ENCODE measurements at places on chromosomes 3 and 15. TPM values are rescaled to one million over a fixed set of nuclear protein-coding genes. Genes with fewer than 3 reads are reported as not detected.

DNA sequence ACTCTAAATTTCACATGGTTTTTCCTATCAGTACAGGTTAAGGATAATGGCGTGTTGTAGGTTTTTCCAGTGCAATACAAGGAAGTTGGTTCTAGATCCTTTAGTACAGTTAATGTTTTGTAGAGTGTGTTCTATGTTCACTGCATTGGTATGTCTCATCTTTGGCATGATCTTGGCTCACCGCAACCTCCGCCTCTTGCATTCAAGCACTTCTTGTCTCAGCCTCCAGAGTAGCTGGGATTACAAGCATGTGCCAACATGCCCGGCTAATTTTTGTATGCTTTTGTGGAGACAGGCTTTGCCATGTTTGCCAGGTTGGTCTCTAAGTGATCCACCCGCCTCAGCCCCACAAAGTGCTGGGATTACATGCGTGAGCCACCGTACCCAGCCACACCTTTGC lies 30.4 kb downstream of the SNRPN start:
- no peak for DNase-seq

DNA sequence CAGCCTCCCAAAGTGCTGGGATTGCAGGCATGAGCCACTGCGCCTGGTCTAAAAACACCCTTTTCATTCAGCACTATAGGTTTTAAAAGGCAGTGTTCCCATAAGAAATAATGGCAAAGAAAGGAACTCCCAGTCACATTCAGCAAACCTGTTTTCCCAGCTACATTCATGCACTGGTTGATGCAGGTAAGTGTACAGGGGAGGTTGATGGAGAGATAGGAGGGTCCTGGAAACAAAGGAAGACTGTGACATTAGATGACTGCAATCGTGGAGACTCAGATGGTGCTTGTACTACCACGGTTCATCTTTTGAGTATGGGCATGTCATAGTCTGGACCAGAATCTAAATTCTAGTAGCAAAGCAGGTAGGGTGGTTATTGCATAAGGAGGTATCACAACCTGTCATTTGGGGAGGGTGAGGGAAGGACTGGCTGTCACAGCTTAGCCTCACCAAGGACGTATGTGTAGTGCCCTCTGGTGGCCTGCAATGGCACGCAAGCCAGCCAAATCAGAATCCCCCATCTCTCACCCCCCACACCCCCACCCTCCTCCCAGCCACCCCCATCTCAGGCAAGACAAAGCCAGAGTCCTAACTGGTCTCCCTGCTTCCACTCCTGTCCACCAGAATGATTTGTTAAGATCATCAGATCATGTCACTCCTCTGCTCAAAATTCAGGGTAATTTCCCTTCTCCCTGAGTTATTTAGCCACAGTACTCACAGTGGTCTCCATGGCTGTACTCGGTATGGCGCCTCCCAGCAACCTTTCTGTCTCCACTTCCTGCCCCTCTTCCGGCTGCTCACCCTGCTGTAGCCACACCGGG lies 28.8 kb upstream of the UBL7 start:
- peak; percentile 50 for DNase-seq

- no peak for DNase-seq
These were observed 371.3 kb downstream of the CADM2 start for GRCh38 chr3:85330071-85330470.

- no peak for DNase-seq
These were observed 27.3 kb upstream of the PARL start for GRCh38 chr3:183911763-183912506.

- no peak for DNase-seq
These were observed 4.8 kb upstream of the ARPIN start for GRCh38 chr15:89917442-89918101.

- DNase-seq = no peak
These were observed 303.5 kb upstream of the TPM1 start for GRCh38 chr15:62739082-62739481.

DNA sequence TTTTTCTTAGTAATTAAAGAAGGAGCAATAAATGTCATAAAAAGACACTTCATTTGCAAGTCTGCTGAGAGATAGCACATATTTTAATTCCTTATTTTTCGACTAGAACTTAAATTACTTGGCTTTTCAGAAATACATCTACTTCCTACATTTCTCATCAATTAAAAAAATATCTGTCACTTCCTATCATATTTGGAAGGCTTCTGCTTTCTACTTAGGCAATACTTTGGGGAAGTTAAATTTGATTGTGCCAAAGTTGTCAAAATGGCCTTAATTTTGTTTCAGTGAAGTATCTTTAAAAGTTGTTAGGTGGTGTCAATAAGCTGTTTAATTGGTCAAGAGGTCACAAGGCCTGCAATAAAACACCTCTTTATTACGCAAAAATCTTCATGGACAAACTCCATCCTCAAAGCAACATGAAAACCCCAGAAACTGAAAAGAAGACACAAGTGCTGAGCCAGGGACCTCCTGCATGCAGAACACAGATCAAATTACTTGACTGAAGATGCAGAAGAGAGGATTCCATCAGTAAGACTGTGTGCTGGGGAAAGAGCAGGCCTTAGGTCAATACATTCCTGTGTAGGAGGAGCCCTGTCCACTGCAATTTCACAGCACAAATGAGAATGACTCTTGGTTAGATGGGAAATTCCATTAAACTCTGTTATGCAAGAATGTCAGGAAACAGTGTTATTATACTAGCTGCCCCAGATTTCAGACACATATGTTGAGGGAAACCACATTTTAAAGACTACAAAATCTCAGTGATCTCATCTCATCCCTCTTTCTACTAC lies 48.0 kb upstream of the FSTL1 start:
- peak; percentile 64 for DNase-seq

DNA sequence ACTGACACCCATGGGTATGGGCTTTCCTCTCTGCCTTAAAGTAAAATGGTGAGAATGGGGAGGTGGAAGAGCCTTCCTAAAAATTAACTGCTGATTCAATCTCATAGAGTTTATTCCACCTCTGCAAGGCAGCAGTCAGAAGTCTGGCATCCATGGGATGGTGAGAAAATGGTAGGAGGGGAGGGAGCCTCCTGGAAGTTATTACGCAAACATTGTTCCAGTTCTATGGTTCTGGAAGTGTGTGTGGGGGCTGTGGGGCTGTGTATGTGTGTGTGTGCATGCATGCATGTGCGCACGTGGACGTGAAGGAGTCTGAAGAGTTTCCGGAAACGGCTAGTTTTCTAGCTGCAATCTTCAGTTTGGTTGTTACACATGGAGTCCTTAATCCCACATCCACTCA lies 177.6 kb downstream of the KCNAB1 start:
- no peak for DNase-seq

- no peak for DNase-seq
These were observed 10.2 kb downstream of the GNB5 start for GRCh38 chr15:52180851-52181450.

- no peak for DNase-seq
These were observed 13.1 kb downstream of the ARIH1 start for GRCh38 chr15:72487070-72487797.

DNA sequence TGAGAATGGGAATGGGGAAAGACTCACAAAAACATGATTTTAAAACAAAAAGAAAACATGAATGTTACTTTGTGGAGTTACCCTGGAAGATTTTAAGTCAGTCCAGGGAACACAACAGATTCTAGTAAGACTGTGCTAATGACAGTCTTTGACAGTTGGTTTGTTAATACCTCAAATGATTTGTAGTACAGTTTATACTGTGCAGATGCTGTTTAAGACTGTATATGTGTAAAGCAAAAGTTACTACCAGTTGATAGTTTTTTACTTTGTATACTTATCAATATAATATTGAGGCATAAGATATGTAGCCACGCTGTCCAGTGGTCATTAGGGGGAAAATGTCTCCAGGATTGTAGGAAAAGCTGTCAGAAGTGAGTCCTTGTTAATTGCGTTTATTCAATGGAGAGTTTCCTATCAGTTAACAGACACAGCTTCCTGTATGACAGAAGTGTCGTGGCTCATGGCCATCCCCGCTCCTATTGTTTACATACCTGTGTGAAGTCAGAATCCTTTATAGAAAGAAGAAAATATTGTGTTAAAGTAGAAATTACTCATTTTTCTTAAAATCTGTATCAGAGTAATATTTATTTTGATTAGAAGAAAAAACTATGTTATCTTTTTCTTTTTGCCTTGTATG lies 36.0 kb downstream of the NKIRAS1 start:
- no peak for DNase-seq

GRCh38 chr3:187802928-187803259 lies 57.6 kb upstream of the BCL6 start:
- DNase-seq = no peak

DNA sequence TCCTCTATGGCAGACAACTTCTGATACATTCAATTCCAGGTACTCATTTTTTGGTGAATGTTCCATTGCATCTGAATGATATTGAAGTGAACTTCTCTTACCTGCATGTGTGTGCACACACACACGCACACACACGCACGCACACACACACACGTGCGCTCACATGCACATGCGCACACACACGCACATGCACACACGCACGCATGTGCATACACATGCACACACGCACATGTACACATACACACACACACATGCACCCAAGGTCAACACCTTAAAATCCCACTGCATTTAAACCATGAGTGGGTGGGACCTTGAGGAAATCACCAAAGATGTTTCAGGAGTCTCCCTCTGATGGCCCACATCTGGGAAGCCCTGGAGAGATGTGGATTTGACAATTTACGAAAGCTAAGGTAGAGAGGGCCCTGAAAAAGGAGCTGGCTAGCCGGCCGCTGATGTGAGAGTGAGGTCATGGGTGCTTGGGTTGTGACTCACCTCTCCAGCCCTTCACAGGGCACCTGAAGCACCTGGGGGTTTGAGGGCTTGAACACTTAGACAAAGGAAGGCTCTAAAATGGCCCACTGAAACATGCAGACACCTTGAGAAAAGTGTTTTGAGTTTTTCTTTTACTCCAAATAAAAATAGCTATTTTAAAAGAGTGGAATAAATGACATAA lies 269.1 kb upstream of the LRRFIP2 start:
- DNase-seq = no peak

DNA sequence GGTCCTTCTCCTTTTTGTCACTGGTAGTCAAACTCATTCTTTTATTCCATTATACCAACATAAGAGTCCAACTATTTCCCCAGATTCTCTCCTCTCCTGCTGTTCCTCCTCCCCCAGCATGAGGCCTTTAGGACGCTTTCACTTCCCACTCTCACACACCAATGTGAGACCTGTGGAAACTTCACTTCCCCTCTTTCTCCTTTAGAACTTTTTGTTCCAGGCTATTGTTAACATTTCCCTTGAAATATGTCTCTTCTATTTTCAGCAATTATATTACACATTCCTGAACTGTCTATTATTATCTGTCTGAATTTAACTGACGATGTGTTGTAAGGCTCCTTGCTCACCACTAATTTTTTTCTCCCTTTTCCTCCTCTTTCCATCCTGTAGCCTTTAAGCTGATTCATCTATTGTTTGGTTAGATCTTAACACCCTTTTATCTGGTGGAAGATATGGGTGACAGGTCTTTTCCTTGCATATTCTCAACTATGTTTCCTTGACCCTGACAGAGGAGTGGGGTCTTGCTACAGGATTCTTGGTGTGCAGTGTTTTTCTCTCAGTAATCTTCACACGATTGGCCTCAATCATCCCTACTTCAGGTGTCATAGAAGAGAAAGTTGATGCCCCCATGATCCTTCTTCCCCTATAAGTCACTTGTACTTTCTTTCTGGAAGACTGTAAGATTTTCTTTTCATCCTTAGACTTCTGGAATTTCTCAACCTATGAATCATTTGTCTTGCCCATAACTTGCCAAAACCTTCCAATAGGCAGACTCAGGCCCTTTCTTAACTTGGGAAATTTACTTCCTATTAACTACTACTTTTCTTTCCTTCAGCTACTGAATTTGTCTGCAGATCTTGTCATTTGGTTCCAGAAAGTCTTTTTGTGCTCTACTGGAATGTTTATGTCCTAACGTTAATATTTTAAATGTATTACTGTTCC lies 5.9 kb downstream of the CYP19A1 start:
- no peak for DNase-seq

DNA sequence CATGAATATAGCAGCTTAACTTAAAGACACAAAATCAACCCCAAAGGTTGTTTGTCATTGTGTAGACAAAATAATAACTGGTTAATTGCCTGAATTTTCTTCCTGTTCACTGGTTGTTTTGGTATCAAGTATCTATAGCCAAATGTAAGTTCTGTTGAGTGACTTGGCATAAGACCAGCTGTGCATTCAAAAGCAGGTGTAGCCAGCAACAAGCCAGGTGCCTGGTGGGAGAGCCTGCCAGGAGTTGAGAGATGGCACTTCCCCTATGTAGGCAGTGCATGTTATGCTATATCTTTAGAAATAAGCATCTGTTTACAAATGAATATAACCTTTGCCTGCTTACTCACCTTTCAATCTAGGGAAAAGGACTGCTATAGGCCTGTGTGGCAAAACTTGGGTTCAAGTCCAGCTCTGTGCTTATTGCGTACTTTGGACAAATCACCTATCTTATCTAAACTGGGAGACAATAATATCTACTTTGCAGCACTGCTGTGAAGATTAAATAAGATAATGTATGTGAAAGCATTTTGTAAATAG lies 84.9 kb upstream of the TBL1XR1 start:
- no peak for DNase-seq

GRCh38 chr3:125556314-125556713 lies 36.3 kb upstream of the SNX4 start:
- no peak for DNase-seq

DNA sequence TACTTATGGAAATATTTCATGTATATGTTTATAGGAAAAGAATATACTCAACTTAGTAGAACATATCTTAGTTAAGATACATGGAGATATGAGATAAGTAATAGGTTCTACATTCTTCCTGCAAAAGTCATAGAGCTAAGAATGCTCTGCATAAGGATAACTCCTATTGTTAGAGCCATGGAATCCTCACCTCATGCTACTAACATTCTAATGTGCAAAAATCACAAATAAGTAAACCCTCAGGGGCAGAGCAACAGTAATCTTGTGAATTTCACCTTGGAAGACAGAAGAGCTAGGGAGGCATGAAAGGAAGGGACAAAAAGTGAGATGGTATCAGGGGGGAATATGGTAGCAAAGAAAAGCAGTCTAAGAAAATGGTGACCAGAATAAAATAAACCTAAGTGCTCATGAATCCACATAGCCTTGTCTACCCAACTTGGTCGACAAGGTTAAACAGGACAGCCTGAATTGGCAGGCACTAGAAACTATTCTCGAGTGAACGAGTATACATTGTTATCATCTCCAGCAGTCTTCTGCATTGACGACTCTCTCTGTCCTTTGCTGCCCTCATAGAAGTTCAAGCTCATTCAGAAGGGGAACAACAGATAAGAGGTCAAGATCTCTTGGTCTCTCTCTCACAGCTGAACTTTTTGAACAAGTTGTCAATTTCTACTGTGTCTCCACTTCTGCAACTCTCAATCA lies 52.8 kb downstream of the XRN1 start:
- no peak for DNase-seq

GRK7 gene
- total RNA-seq = not detected

CD200 gene
- not detected for total RNA-seq

SIDT1 gene
- total RNA-seq = not detected

INSYN1 gene
- 15.2 TPM for total RNA-seq

CHL1 gene
- not detected for total RNA-seq

WDR93 gene
- not detected for total RNA-seq

Data from MG63 (cell line).